ENCODE measurements at places on chromosomes 2 and 18.
A peak's percentile ranks its signal among the peaks of the same experiment; 100 is the strongest.

DNA sequence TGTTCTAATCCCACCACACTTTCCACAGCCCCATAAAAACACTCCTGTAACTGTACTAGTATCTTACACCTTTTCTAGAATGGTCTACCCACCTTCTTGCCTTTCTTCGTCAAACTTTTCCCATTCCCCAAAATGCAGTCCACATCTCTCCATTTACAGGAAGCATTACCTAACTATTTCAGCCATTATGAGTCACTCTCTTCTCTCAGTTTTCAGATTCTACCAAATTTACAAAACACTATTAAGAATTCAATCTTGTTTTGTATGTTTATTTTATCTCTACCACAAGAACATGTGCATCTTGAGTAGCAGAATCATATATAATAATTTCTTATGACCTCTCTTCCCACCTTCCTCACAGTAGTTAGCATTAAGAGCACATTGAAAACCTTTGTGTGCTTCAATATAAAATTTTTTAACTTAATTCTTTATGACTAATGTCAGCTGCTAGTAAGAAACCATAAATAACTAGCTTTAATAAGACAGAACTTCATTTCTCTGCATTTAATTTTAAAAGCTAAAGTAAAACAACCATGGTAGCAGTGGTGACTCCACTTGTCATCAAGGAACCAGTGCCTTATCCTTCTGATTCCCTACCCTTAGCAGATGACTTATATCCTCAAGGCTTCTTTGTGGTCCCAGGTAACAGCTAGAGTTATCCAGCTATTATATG, 56.6 kb upstream of the MAP2 start:
- DNase-seq = no peak

DNA sequence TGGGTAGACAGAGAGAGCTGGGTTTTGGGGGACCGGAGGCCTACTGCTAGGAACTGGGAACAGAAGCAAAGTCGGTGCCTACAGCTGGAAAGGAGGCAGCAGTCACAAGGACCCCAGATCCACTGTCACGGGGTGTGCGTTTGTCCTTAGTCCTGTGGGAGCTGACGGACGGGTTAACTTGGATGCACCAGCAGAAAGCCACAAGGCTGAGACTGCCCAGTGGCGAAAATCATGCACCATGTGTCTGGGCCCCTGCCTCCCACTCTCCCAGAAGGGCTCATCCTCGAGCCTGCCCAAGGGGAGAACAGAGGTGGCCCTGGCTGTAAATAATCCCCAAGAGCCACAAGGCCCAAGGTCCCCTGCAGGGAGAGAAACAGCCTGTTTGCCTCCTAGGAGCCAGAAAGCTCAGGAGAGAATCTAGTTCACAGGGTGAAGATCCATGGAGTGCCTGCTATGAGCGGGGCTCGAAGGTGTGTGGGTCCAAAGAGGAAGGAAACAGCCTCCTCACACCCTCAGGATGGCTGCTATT, 11.7 kb upstream of the RALB start:
- DNase-seq = no peak

GRCh38 chr2:23618794-23619530, 234.0 kb downstream of the KLHL29 start:
- peak; percentile 25 for DNase-seq

DNA sequence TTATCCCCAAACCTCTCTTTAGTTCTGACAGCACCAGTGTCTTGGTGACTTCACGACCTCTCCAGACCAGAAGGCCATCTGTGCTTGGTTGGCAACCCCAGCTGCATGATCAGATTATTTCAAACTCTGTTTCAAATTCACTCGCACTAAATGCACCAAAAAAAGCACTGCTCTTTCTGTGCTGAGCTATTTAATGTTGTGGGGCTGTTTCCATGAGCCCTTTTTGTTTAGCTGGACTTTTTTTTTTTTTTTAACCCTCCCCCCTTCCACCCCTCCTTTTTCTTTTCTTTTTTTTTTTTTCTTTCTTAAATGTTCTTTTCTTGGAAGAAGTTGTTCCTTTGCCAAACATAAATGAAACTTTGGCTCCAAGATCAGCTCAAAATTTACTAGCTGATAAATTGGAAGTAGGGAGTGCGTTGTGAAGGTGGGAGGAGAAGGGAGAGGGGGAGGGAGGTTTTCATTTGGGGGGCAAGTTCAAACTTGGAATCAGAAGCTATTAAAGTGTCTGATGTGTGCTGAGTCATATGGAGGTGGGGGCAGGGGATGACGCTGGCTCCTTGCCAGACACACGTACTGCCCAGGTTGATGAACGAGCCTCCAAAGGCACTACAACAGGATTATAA, 543.0 kb upstream of the TNP1 start:
- DNase-seq = no peak

DNA sequence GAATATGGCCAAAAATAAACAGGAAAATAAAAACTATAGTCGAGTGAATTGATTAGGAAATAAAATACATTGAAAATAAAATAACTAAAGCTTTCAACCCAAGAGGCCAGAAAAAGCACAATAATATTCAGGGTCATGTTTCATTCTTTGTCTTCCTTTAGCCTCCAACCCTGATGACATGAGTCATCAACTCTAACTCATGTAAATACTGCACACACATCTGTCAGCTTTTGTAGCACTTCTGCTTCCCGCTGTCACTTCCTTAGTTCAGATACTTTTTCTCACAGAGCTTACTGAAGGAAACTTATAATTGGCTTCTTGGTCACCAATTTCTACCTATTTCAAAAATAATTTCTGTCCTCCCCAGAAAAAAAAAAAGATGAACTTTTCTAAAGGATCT, 112.8 kb downstream of the UPP2 start:
- DNase-seq = no peak

- DNase-seq = no peak
Observed at GRCh38 chr2:69080071-69080470, 67.1 kb downstream of the ANTXR1 start.

- DNase-seq = peak; percentile 89
Observed at GRCh38 chr2:188788621-188789020, 185.6 kb upstream of the COL3A1 start.

- peak; percentile 35 for DNase-seq
Observed at GRCh38 chr2:214591366-214591765, 180.5 kb downstream of the VWC2L start.

GRCh38 chr2:27956888-27957287, 66.4 kb downstream of the BABAM2 start:
- DNase-seq = peak; percentile 85

- no peak for DNase-seq
Observed at GRCh38 chr2:75431763-75432162, 129.0 kb downstream of the EVA1A start.

GRCh38 chr2:195318440-195319111, 338.4 kb upstream of the SLC39A10 start:
- DNase-seq = peak; percentile 80

- peak; percentile 85 for DNase-seq
Observed at GRCh38 chr2:222709191-222709891, 37.9 kb downstream of the MOGAT1 start.

GRCh38 chr2:151552287-151552686, 142.6 kb downstream of the RIF1 start:
- DNase-seq = no peak

DNA sequence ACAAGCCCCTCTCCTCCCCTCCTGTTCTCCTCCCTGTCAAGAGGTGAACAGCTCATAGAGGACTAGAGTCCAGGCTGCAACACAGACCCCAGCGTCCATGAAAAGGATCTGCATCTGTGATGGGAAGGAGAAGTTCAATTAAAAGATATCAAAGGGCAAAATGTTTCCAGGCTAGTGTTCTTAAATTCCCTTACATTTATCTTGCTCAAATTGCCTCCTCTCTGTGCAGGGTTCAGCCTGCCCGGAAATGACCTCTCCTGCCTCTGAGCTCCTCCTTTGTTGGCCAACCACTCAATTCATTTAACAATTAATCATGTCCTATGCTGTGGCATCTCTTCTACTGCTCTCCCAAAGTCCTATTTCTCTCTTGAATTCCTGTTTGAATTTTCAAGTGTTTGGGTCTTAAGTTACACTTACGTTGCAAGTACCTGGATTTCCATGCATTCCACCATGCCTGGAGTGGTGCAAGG, 105.3 kb downstream of the TSN start:
- DNase-seq = no peak

GRCh38 chr2:165410276-165410675, 59.2 kb upstream of the CSRNP3 start:
- DNase-seq = peak; percentile 39

GRCh38 chr2:68776124-68776523, 41.5 kb downstream of the ARHGAP25 start:
- no peak for DNase-seq

DNA sequence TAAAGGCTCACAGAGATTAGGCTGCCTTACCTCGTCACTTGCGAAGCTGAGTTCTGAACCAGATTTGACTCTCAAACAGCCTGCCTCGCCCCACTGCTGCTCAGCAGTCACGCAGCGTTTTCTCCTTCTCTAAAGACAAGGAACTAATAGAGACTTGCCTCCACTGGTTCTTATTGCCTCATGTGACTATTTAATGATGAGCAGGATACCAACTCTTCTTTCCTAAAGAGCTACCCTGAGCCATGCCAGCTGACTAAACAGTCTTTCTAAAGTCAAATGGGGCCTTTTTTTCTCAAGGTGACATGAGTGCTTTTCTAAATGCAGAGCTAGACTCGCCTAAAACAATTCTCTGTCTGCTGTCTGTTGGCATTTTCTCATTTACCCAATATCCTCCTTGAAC, 147.5 kb downstream of the NCKAP5 start:
- DNase-seq = no peak

- DNase-seq = peak; percentile 90
Observed at GRCh38 chr2:65382776-65383357, 49.5 kb downstream of the SPRED2 start.

- DNase-seq = no peak
Observed at GRCh38 chr2:18487106-18487913, 73.1 kb downstream of the RDH14 start.

DNA sequence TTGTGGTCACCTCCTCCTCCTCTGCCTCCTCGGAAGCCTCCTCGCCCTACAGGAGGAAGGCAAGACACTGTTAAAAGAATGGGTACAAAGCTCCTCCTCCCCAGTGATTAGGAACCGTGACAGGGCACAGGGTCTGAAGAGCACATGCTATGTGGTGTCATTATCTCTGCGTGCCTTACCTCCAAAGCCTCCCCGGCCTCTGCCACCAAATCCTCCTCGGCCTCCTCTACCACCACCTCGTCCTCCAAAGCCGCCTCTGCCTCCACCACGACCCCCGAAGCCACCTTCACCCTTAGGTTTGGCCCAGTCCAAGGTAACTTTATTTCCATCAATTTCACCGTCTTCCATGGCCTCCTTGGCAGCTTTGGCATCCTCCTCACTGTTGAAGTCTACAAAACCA, 9.1 kb downstream of the NCL start:
- no peak for DNase-seq

DNA sequence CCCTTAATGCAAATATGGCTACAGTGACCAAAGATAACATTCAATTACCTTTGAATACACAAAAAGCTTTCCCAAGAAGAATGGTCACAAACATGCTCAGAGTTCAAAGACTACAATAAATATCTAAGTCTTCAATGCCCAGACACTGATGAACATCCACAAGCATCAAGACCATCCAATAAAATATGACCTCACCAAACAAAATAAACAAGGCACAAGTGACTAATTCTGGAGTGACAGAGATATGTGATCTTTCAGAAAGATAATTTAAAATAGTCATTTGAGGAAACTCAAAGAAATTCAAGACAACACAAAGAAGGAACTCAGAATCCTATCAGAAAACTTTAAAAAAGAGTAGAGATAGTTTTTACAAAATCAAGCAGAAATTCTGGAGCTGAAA, 40.6 kb upstream of the CAPN13 start:
- no peak for DNase-seq

DNA sequence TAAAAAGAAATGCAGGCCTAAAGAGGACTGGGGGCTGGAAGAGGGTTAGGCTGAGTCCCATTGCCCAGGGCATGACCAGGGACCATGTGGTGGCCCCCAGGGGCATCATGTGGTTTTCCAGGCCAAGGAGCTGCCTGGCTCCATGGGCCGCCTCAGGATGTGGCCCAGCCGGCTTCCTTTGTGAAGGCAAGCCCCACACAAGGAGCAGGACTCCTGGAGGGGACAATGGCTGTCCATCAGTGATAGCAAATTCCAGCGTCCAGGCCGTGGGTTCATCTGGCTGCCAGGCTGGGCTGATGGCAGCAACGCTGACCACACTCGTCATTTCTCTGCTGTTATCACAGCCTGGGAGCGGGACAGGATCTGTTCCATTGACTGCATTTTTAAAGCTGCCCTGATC, 82.5 kb downstream of the GBX2 start:
- DNase-seq = no peak

DNA sequence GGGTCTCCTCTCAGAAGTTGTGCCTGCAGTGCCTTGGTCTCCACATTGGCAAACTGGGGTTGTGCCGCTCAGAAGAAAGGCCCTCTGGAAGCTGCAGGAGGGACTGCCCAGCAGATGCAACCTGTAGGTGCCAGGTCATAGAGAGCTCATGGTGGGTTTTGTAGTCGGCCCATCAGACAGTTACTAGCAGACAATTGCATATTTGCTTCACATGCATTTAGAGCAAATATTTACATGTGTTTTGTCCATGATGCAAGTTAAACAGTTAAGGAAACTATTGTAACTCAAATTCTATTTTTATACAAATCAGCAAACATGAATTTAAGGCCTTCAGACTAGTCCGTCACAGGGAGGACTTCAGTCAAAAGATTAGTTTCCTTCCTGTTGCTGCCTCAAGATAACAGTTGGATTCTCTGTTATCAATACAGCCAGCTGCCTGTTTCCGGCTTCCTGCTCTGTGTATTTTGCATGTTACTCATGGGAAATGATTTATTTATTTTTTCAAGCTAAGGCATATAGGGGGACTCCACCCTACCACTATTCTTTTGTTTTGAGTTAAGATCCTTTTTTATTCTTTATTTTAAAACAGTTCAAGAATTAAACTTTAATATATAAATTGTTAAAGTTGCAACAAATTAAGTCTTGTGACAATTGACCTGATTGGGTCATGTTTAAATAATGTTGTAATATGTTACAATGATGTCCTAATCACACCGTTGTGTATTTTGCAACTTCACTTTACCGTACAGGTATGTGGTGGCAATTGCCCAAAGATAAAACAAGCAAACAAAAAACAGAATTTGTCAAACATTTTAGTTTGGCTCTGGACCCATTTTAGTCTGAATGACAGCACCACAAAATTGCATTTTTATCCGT, 133.5 kb downstream of the SPTBN1 start:
- DNase-seq = no peak

DNA sequence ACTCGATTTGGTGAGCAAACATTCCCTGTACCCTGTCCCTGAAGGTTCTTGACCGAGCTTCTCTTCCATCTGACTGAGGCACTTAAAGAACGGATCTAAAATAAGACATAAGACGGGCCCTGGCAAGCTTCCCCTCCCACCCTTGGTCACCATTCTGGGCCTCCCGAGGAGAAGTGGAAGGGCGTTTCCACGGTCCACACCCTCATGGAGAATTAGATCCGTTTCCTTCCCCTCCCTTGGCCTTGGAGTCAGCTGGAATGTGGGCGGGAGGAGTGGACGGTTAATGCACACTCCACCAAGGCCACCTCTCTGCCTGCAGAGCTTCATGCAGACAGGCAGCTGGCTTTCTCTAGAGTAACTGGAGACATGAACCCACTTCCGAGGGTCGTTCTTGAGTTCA, 257.3 kb upstream of the APCDD1 start:
- DNase-seq = peak; percentile 6

Measured in adipocyte (in vitro differentiated cells).